ENCODE measurements at places on chromosomes 13 and 19. TPM values are rescaled to one million over a fixed set of nuclear protein-coding genes. Genes with fewer than 3 reads are reported as not detected.

ZNF878 gene
- 1.2 TPM for total RNA-seq

TNNT1 gene
- total RNA-seq: 207 TPM

LRG1 gene
- 11.7 TPM for total RNA-seq

OR7A5 gene
- total RNA-seq: not detected

MAMSTR gene
- 1.00 TPM for total RNA-seq

EDDM13 gene
- total RNA-seq: 3.4 TPM

RAB4B gene
- 15.4 TPM for total RNA-seq

RFX2 gene
- total RNA-seq: 18.9 TPM

KIR3DL1 gene
- not detected for total RNA-seq

NDUFA11 gene
- 335 TPM for total RNA-seq

PRR36 gene
- total RNA-seq: 0.42 TPM

CEACAM3 gene
- not detected for total RNA-seq

- DNase-seq: no peak
These were observed 7.2 kb downstream of the RNASEH2B start for GRCh38 chr13:50916701-50917184.

- no peak for DNase-seq
These were observed 155.5 kb upstream of the STARD13 start for GRCh38 chr13:33441015-33441414.

DNA sequence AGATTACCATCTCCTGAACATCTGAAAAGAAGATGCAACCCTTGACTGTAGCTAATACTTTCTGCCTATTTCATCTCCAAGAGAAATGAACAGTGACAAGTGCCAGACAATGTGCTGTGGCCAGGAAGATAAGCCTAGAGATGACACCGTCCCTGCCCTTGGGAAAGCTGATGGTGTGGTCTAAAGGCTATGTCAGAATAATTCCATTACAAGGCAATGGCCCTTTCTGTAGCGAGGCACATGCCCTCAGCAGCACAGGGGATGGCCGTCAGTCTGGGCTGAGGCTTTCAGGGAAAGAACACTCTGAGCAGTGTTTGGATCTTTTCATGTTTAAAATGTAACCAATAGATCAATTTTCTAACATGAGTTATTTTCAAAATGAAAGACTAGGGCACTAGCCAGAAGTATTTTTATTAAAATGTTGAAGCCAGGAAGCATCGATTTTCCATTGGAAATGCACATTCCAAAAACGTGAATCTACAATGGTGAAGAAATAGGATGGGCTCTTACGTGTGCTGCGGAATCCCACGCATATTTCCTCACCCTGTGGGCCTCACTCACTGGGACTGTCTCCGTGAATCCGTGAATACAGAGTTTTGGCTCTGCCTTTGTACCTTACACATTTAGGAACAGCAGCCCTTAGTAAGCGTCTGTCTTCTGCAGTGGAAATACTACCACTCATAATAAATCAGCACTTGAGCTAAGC is 22.0 kb downstream of the COL4A1 start:
- no peak for DNase-seq

DNA sequence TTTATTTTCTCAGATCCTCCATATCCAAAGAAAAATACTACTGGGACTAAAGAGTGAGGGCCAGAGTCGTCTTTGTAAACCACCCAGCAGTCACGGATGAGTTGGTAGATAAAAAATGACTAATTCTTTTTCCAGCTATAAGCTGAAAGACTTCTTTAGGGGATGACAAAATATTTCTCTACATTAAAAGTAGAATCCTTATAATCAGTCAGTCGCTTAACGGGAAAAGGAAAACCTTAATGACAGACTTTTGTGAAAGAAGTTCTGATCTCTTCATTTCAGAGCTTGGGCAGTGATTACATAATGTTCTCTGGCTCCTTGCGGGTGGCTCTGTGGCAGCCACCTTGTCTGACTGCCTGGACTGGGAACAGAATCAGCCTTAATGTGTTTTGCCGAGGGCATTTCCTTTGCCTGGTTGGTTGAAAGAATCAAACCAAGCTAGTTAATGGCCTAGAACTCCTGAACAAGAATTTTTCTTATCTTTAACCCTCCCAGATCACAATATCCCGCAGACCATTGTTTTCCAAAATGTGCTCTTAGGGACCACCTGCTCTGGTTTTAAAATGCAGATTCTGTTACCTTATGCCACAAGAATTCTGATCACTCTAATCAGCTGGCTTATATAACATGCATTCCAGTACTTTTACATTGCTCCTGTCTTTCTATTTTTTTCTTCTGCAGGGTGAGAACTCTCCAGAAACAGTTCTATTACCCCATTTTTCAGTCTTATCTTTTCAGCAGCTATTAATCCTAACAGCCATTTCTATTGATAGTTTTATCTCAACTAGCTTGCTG is 2.5 kb downstream of the ITM2B start:
- no peak for DNase-seq

DNA sequence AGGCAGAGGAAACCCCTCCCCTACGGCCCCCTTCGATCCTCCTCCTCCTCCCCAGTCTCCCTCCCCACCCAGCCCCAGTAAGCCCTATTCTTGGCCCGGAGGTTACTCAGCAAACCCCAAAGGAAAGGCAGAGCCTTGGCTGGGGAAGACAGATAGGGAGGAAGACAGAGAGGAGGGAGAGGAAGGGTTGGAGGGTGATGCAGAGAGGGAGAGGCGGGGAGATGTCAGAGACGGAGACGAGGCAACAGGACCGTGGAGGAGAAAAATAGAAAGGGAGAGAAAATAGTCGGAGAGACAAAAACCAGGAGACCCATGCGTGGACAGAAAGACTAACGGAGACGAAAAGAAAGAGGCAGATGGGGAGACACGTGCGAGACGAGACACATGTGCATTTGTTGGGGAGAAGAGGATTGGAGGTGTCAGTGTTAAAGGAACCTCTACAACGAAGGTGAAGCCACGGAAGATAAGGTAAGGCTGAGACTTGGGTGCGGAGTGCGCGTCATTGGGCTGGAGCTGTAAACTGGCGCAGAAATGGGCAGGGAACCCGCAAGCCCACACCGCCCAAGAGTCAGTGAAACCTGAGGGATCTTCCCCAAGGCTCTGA is 2.9 kb downstream of the TGFB1 start:
- peak; percentile 85 for DNase-seq

- no peak for DNase-seq
These were observed 9.5 kb downstream of the ACTMAP start for GRCh38 chr19:40740747-40741146.

- DNase-seq: no peak
These were observed 14.4 kb downstream of the NAXD start for GRCh38 chr13:110629735-110630134.

DNA sequence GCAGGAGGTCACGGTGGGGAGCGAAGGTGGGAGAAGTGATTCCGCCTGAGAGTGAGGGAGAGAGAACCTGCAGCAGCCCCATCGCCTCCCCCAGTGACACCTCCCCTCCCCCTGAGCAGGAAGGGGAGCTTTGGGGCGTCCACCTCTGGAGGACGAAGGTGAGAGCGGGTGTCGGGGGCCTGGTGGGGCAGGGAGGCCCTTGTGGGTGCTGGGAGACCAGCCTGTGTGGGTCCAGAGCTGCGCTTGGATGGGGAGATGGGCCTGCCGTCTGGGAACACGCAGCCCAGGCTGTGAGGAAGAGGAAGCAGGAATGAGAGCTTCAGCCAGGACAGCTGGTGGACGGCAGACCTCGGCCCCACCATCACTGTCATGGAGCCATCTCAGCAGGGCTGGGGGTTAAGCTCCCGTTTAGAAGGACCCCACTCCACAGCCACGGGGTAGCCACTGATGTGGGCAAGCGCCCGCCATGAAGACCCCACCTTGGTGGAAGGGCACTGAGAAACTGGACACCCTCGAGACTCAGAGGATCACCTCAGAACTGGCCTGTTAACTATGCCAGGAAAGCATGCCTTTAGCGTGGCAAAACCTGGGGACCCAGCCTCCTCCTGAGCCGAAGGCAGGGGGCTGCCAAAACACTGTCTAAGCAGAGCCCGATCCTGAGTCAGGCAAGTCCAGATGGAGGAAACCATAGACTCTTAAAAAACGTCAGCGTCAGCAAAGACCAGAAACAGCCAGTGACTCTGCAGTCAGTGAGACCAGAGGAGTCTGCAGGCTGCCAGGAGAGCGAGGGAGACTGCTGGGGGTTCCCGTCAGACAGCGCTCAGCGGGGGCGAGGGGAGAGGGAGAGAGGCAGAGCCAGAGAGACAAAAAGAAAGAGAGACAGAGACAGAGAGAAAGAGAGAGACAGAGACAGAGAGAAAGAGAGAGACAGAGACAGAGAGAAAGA is 6.4 kb upstream of the PROZ start:
- no peak for DNase-seq

GRCh38 chr13:87129602-87130300 is 541.4 kb upstream of the SLITRK5 start:
- DNase-seq: no peak

DNA sequence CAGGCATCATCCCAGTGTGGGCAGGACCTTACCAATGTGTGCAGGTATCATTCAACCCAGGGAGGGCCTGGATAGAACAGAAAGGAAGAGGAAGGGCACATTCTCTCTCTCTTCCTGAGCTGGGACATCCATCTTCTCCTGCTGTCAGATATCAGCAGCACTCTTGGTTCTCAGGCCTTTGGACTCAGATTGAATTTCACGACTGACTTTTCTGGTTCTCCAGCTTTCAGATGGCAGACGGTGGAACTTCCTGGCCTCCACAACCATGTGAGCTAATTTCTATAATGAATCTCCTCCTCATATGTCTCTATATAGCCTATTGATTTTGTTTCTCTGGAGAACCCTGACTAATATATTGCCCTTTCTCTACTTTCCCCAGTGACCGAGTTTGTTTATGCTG is 77.3 kb downstream of the OLFM4 start:
- no peak for DNase-seq

GRCh38 chr19:548886-549830 is 5.3 kb downstream of the GZMM start:
- DNase-seq: peak; percentile 8

- no peak for DNase-seq
These were observed 43.4 kb upstream of the URAD start for GRCh38 chr13:28031896-28032288.

DNA sequence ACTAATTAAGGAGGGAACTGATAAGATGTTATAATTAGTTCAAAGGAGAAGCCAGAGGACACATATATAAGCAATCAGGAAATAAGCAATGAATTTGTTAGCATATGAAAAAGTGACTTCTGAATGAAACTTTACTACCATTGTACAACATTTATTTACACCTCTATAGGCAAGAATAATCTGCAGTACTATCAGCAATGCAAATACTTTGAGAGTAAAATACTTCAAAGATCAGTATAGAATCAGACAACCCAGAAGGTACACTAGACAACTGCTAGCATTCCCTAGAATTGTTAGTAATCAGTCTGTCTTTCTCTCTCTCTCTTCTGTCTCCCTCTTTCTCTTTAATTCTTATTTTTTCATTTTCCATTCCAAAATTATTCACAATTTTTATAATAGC is 196.8 kb upstream of the ATXN8OS start:
- DNase-seq: no peak

GRCh38 chr13:94987869-94988268 is 275.5 kb upstream of the SOX21 start:
- no peak for DNase-seq

DNA sequence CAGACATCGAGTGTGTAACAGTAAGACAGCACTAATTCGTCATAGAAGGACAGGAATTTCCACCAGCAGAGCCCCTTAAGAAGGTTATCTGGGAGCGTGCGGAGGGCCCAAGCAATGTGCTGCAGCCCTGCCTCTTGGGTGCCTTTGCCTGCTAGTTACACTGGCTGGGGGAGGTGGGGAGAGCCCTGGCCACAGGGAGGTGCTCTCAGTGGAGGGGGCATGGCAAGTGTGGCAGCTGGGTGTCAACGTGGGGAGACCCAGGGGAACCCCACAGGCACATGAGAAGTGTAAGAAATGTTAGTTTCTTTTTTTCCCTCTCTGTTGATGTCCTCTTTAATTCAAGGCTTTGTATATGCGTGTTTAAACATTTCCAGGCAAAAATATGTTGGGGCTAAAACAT is 50.9 kb upstream of the TMTC4 start:
- no peak for DNase-seq
